ENCODE measurements at places on chromosomes 7 and 10.

DNA sequence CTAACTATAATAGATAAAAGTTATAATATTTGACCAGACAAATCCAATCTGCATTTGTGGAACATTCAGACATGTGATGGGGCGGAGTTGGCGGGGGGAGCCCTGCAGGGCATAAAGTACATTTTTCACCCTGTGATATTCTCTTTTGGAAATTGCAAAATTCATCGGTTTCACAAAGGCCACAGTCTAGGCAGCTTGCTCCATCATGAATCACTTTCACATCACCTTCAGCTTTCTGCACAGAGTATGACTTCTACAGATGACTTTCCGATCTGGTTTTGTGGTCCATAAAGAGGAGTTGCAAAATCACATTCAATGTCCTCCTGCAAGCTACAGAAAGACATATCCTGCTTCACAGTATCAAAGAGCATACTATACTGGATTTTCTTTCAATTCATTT is 51.4 kb upstream of the APBB1IP start:
- DNase-seq = no peak

- DNase-seq = no peak
Observed at GRCh38 chr7:157388301-157388700, 51.5 kb downstream of the DNAJB6 start.

GRCh38 chr10:76091926-76092325 is 660.5 kb downstream of the LRMDA start:
- DNase-seq = no peak

- DNase-seq = no peak
Observed at GRCh38 chr7:4237296-4238235, 444.5 kb upstream of the FOXK1 start.

DNA sequence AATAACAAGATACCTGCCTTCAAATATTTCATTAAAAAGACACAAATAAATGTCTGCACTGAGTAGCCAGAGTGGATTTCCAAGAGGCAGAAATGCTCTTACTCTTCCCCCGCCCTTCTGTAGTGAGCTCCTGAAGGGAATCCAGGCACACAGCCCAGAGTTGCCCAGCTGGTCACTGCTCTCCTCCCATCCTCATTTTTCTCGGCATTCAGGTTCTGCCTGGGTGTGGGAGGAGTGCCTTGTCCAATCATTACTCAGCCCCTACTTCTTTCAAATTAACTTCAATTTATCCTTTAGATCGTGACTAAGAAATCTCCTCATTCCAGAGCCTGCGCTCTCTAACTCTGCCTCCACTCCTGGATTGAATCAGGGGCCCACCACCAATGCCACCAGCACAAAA is 12.2 kb downstream of the CCDC6 start:
- DNase-seq = no peak

DNA sequence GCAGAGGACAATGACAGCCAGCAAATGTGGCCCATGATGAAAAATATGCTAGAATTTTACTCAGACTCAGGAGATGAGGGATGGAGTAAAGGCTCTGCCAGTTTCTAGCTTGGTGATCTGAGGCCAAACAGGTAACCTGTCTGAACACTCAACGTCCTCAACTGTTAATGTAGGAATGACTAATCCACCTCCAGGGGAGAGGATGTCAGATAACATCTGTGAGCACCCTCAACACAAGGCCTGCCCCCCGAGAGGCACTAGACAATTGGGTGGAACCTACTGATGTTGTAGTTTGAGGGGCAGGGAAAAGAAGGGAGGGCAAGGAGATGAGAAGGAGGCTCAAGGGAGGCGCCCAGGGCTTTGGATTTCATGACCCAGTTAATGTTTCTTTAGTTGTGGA is 445.1 kb downstream of the PLXNA4 start:
- no peak for DNase-seq

- DNase-seq = no peak
Observed at GRCh38 chr10:133013463-133013862, 71.1 kb upstream of the CFAP46 start.

DNA sequence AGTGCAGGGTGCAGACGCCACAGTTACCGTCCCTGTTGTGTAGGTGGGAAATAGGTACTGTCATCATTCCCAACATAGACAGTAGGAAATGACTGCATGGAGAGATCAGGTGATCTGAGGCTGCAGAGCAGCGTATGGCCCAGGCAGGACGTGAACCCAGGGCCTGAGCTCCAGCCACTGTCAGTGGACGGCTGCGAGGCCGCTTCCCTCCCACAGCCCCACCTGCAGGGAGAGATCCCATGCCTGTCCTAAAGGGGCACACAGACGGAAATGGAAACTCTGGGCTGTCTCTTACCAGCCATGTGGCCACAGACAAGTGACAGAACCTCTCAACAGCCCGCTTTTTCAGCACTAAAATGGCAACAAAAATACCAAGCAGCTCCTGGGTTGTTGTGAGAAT is 44.5 kb upstream of the MNX1 start:
- DNase-seq = no peak

GRCh38 chr10:33509231-33509831 is 174.9 kb upstream of the NRP1 start:
- DNase-seq = no peak

GRCh38 chr10:46104071-46104585 is 58.1 kb upstream of the MSMB start:
- DNase-seq = no peak

DNA sequence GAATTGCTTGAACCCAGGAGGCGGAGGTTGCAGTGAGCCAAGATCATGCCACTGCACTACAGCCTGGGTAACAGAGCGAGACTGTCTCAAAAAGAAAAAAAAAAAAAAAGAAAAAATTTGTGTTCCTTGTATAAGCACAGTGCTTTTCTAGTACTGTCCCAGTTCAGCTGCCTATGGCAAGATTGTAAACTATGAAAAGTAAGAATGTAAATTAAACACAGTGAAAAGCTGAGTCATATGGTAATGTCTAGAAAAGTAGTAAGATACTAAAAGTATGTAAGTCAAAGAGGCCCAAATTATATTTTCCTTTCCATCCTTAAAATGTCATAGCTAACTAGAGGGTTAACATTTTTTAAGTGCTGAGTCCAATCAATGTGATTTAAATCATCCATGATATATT is 42.8 kb downstream of the RBM20 start:
- no peak for DNase-seq

- no peak for DNase-seq
Observed at GRCh38 chr10:101529725-101530553, 58.1 kb downstream of the POLL start.

GRCh38 chr7:150325110-150325611 is 1.8 kb upstream of the ACTR3C start:
- DNase-seq = no peak

GRCh38 chr10:71131096-71131495 is 81.3 kb upstream of the UNC5B start:
- no peak for DNase-seq

DNA sequence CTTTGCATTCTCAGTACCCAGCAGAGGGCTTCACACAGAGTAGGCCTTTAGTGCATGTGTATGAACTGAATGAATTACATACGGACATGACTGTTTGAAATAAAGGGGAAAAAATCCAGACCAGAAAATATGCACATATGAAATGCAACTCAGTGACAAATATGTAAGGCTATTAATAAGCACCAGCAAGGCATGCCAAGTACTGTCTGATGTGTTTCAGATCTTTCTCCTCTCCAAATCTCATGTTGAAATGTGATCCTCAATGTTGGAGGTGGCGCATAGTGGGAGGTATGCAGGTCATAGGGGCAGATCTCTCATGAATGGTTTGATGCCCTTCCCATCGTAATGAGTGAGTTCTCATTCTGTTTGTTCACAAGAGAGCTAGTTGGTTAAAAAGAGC is 87.3 kb upstream of the TOMM7 start:
- DNase-seq = no peak

- no peak for DNase-seq
Observed at GRCh38 chr10:74103560-74104258, 46.9 kb downstream of the AP3M1 start.

DNA sequence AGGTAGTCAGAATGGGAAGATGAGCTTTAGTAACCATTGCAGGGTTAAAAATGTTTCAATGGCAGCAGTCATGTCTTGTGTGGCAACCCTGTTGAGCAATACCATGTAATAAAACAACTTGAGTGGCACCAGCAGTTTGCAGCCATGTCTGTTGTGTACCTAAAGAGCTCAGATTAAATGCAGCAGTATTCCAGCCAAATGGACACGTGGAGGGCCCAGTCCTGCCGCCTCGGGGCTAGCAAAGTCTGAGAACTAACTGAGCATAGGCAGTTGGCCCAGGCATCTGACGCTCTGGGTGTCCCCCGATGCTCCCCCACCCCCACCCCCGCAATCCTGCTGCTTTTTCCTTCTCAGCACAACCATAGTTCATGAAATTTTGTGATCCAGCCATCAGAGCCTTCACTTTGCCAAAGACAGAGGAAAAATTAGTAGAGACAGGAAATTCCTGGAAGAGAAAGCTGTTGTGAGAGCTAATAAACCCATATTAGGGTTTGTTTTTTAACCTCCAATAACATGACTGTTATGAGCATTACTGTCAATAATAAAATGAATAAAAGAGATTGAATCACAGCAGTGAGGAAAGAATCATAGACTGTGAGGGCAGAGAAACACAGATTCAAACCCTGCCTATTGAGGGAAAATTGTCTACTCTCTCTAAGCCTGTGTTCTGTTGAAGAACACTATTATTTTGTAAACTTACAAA is 220.6 kb upstream of the RHOBTB1 start:
- no peak for DNase-seq

- no peak for DNase-seq
Observed at GRCh38 chr7:149455175-149455950, 5.5 kb downstream of the ZNF777 start.

- no peak for DNase-seq
Observed at GRCh38 chr10:9228771-9229170, 1174.3 kb downstream of the GATA3 start.
